ENCODE measurements at places on chromosomes 16 and 17. TPM values are rescaled to one million over a fixed set of nuclear protein-coding genes. Genes with fewer than 3 reads are reported as not detected.

TP53TG3 gene
- total RNA-seq = 0.60 TPM

COL1A1 gene
- 11.3 TPM for total RNA-seq

HS3ST3A1 gene
- 0.13 TPM for total RNA-seq

TMEM94 gene
- 49.8 TPM for total RNA-seq

KRT31 gene
- not detected for total RNA-seq

CAPNS2 gene
- not detected for total RNA-seq

All from A549 treated with CORT108297 at 1 μM for 4 hours (cell line).